ENCODE measurements at places on chromosomes 2 and 18.

GRCh38 chr18:72058851-72059250, 485.3 kb downstream of the CBLN2 start:
- no peak for DNase-seq

DNA sequence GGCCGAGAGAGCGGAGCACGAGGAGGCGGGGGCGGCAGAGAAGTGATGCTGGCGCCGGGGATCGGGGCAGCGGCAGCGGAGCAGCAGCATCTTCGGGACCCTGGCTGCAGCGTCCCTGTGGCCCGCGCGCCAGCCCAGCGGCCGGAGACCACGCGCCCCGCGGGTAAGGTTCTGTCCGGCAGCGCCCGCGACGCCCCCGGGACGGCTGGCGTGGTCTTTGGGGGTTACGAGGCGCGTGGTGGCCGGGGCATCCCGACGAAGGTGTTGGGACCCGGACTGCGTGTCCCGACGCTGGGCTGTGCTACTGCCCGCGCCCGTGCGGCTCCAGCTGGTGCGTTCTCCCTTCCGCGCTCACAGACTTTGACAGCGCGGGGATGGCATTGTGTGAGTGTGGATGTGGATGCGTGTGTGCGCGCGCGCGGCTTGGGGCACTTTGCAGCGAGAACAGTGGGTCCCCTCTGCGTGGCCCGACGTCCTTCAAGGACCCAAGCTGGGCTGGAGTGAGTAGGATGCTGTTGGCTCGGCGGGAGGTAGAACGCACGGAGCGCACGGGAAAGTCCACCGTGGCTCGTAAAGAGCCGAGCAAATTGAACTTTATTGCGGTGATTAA, 405.0 kb downstream of the XIRP2 start:
- peak; percentile 0 for DNase-seq

GRCh38 chr2:100924520-100925451, 77.3 kb upstream of the RPL31 start:
- no peak for DNase-seq

DNA sequence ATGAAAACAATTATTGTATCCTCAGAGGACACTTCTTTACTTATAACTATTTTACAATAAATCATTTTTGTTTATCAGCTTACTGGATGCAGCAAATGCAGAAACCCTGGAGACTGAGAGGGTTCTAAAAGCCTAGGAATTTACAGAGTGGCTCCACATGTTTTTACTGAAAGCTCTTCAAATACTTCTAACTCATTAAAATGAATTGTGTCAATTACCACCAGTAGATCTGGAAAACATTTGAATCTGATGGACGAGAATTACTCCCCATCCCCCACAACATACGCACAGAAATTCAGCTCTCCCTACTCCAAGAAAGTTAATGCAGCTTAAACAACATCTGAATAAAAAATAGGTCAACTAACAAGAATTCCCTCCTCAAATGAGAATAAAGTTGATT, 319.8 kb upstream of the FIGN start:
- no peak for DNase-seq
